Left renal pelvis (tissue), 4 donors: ENCODE measurements at places on chromosomes 7 and 10. TPM values are rescaled to one million over a fixed set of nuclear protein-coding genes. Genes with fewer than 3 reads are reported as not detected.

Gene PLXDC2
- polyA plus RNA-seq = 165 TPM

- DNase-seq = no peak
Measured at GRCh38 chr10:125609859-125610258, 73.1 kb downstream of the TEX36 start.

GRCh38 chr7:18521236-18521589 is 25.7 kb downstream of the HDAC9 start:
- no peak for DNase-seq

DNA sequence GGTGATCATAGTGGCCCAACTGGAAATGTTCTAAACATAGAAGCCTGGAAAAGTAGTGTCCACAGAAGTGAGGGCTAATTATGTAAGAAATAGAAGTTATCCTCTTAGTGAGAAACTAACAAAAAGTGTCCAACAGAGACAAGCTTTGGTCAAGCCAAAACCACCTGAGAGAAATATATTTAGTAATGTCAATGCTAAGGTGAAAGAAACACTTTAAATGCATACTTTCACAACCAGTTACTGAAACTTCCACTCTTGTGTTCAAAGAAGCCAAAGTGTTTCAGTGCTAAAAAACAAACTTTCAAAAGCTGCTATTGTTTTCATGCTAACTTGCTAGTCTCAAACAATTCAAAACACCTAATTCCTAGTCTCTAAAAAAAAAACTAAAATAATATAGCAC is 18.1 kb downstream of the RAB11FIP2 start:
- no peak for DNase-seq

- DNase-seq = no peak
Measured at GRCh38 chr7:6430271-6430940, 17.3 kb downstream of the DAGLB start.

DNA sequence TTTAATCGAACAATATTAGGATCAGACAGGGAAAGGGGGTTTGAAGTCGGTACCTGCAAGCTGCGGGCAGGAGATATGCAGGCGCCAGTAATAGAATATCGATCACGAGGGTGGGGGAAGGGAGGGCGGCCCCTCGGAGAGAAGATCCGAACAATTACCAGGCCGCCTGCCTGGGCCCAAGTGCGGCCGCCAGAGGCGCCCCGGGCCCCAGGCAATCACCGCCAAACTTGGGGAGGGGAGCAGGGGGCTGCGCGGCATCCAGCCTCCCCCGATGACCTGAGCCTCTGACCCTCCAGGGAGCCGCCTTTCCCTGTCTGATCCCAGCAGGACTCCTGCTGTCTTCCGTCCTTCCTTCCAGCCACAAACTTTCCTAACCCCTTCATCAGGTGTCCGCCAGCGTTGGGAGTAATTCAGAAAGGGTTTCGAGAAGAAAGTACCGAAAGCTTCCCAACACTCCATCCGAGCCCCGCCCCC is 1.1 kb downstream of the NKX1-2 start:
- no peak for DNase-seq

Gene FAM180A
- polyA plus RNA-seq = not detected

Gene OTUD1
- polyA plus RNA-seq = 18.6 TPM

- no peak for DNase-seq
Measured at GRCh38 chr7:41970941-41971340, 266.1 kb downstream of the GLI3 start.

GRCh38 chr7:154232700-154233099 is 180.5 kb downstream of the DPP6 start:
- no peak for DNase-seq

DNA sequence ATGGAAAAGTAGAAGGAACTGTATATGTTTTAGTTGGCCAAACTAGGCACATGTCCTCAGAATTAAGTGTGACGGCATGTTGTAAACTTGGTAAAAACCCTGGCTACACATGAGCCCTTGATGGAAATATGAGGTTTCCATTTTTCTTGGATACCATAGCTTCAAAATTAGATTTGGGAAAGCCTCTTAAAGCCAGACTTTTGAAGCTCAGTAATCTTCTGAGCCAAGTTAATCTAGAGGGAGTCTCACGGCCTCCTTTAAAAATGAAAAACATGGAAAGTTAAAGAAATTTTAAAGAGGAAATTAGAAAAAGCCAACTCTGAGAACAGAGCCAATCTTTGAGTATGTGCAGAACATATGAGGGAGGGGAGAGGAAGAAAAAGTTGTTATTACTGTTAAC is 376.0 kb downstream of the CTNNA3 start:
- DNase-seq = no peak

Gene CDK13
- polyA plus RNA-seq = 75.5 TPM

- no peak for DNase-seq
Measured at GRCh38 chr7:111076205-111076604, 14.7 kb upstream of the LRRN3 start.

GRCh38 chr7:133958822-133959221 is 168.3 kb upstream of the LRGUK start:
- no peak for DNase-seq

GRCh38 chr7:71354716-71355115 is 222.8 kb downstream of the GALNT17 start:
- no peak for DNase-seq

Gene LDB3
- 0.68 TPM for polyA plus RNA-seq

Gene NOS3
- 6.2 TPM for polyA plus RNA-seq

GRCh38 chr7:26420422-26421019 is 128.9 kb downstream of the SNX10 start:
- no peak for DNase-seq

GRCh38 chr10:5446390-5446926 is 34.1 kb downstream of the NET1 start:
- DNase-seq = peak; percentile 74

Gene CYP3A5
- 1.7 TPM for polyA plus RNA-seq

- no peak for DNase-seq
Measured at GRCh38 chr10:3542185-3542611, 242.8 kb downstream of the KLF6 start.

DNA sequence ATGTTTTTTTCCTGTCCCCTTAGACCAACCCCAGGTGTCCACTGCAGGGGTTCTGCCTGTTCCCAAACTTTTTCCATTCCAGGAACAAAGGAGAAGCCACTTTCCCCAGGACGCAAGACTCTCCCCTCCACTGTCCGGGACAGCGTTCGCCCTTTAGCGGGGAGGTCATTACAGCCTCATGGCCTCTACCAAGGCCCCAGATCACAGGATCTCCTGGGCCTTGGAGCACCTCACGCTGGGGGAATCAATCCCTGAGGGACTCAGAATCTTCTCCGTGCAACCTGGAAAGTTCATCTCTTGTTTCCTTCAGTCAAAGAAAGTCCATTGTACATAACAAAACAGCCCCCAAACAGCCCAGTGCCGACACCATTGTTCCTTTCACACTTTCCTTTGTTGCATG is 41.2 kb downstream of the MKI67 start:
- DNase-seq = no peak

- peak; percentile 43 for DNase-seq
Measured at GRCh38 chr10:26697163-26697921, at the start of gene PDSS1. PDSS1 (plus strand) TSS chr10:26697701; CDS start chr10:26697712, 11 bp downstream.

Gene CRHR2
- 0.10 TPM for polyA plus RNA-seq

Gene POU6F2
- polyA plus RNA-seq = 0.11 TPM

Gene SYT15
- polyA plus RNA-seq = 7.3 TPM

Gene ATP6V0A4
- polyA plus RNA-seq = 65.9 TPM

Gene CCL26
- 1.2 TPM for polyA plus RNA-seq

DNA sequence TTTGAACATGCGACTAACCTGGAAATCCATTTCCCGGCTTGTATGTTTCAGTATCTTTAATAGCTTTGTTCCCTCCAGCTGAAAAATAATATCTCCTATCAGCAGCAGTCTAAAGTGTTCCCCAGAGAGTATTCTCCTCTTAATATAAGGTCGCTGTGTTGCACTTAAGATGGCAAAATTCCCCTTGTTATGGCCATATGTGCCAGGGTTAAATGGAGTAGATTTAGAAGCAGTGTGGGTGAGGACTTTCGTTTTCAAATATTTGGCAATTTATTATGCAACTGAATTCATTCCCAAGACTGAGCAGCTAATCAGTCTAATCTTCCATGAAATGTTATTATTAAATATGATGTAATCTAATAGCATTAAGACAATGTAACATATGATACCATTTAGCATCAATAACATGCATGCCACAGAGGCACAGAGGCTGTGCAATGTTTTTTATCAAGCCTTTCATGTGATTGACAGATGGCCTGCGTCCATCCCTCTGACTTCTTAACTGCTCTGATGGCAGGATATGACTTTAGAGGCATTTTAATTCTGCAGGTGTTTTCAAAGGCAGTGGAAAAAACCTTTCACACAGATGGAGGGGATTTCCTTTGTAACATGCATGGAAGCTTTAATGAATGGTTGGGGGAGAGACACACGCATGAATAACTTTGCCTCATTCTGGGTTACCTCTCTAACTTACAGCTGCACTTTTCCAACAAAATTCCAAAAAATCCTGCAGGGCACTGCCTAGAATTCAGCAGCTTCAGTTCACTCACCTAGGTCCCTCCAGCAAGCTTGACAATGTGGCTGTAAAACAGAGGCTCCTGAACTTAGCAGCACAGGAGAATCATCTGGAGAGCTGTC is 55.1 kb upstream of the ZPBP start:
- DNase-seq = no peak

DNA sequence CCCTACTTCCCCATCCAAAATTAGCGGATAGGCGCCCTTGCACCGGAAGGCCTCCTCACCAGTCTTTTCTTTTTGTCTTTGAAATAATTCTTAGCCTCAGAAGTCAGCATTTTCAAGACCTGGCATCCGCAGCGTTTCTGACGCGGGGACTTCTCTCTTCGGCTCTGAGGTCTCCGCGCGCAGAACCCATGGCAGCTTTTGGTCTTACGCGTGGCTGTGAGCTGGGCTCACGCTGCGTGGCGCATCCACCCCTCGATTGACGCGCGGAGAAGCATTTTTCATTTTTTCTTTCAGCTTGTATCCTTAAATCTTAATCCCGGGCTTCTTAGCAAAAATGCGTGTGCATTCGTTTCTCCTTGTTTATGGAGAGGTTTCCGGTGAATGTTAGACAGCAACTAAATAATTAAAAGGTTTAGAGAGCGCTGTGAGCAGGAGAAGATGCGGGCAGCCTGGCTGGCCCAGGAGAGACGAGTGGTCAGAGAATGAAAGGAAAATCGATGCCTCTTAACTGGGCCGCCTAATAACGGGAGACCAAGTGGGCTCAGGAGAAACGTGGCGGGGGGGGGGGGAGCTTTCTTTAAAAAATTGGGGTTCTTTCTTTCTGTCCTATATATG is 2.0 kb upstream of the GATA3 start:
- no peak for DNase-seq

Gene GATA3
- polyA plus RNA-seq = 3.6 TPM

- DNase-seq = no peak
Measured at GRCh38 chr10:104683567-104683966, 42.5 kb downstream of the SORCS3 start.

GRCh38 chr7:79381921-79382320 is 71.5 kb downstream of the MAGI2 start:
- no peak for DNase-seq

Gene HOXA5
- polyA plus RNA-seq = 76.3 TPM

DNA sequence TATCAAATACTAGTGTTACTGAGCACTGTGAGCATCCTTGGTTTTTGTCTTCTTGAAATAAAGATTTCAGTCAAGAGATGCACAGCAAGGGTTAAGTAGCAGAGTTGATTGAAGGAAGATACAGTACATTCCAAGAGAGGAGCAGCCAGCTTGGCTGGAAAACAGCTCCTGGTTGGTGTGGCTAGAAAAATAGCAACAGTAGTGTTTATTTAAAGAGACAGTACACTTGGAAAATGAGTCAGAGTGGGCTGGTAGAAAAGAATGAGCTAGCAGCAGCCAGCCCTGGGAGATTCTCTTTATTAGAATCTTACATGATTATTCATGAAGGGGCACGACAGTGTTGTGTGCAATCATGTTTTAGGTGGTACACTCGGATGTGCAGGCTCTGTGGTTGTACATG is 1016.4 kb upstream of the SORCS1 start:
- no peak for DNase-seq

GRCh38 chr10:49508249-49508648 is 30.7 kb downstream of the ERCC6 start:
- DNase-seq = no peak

- no peak for DNase-seq
Measured at GRCh38 chr10:23525406-23525805, 86.5 kb downstream of the OTUD1 start.

DNA sequence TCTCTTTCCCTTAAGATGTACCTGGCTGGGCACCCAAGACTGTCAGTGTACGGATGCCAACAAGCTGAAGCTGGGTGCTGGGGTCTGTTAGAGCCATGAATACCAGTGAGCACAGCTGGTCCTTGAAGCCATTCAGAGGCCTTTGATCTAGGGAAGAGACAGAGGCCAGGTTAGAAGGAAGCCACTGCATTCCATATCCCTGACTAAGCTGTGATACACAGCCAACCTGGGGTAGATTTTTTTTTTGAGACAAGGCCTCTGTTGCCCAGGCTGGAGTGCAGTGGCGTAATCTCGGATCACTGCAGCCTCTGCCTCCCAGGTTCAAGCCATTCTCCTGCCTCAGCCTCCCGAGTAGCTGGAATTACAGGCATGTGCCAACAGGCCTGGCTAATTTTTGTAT is 20.8 kb downstream of the ZDHHC16 start:
- DNase-seq = no peak

DNA sequence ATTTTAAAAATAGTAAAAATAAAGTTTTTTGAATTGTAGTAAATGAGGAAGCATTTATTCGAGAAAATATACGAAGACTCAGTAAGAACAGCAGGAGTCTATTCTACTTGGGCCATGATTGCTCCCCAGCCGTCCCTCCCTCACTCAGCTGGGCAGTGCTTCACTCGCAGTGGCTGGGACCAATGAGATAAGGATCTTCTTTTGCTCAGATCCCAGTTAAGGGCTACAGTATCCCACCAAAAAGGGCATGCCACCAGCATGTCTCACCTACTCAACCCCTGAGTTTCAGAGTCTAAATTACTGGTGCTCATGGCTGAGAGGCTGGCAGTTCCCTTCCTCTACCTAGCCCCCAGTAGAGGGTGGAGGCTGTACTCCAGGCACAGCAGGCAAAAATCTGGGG is 455.7 kb upstream of the PFKP start:
- no peak for DNase-seq

GRCh38 chr10:12588091-12588860 is 238.9 kb downstream of the CAMK1D start:
- DNase-seq = no peak

GRCh38 chr10:43181146-43181545 is 42.9 kb downstream of the CSGALNACT2 start:
- DNase-seq = no peak

DNA sequence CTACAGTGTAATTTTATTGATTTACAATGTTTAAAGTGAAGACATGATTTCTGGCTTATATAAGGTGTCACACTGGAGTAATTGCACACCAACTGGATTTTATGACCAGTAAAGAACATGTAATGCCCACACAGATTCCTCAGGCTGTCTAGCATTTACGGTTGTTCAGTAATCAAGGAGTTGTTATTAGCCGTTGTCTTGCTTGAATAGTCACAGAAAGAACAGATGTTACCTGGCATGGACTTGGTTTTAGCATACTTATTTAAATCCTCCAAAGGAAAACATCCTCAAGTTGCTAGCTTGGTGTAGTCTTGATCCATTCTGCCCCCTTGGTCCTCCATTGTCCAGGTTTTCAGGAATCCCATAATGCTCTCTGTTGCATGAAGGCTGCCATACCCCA is 65.8 kb downstream of the POU6F2 start:
- DNase-seq = no peak
